Smooth muscle cell of the pulmonary artery (primary cell): ENCODE measurements at places on chromosomes 2 and 18. TPM values are rescaled to one million over a fixed set of nuclear protein-coding genes. Genes with fewer than 3 reads are reported as not detected.

GNLY gene
- 0.07 TPM in 1 of 2 replicates, not detected in the other for total RNA-seq

SCRN3 gene
- 29.6 and 32.9 TPM in 2 replicates for total RNA-seq

MARCHF4 gene
- 3.6 and 8.0 TPM in 2 replicates for total RNA-seq

ZNF396 gene
- 1.9 and 3.5 TPM in 2 replicates for total RNA-seq

TMEM198 gene
- total RNA-seq: 1.3 and 1.4 TPM in 2 replicates

CD8B2 gene
- not detected in 2 replicates for total RNA-seq

MYOM1 gene
- total RNA-seq: 2.5 and 4.3 TPM in 2 replicates

CSRNP3 gene
- total RNA-seq: 1.4 and 2.3 TPM in 2 replicates

PID1 gene
- 35.6 and 48.6 TPM in 2 replicates for total RNA-seq

FAM228A gene
- 0.72 and 3.2 TPM in 2 replicates for total RNA-seq

POTEJ gene
- not detected in 2 replicates for total RNA-seq

RSAD2 gene
- 0.20 and 0.33 TPM in 2 replicates for total RNA-seq

NYAP2 gene
- total RNA-seq: not detected in 2 replicates

B4GALT6 gene
- total RNA-seq: 3.1 and 18.5 TPM in 2 replicates

GRP gene
- total RNA-seq: not detected in 2 replicates

DSEL gene
- total RNA-seq: 53.5 and 78.1 TPM in 2 replicates

CRYGC gene
- total RNA-seq: not detected in 2 replicates

RGPD4 gene
- total RNA-seq: under 0.01 TPM in 1 of 2 replicates, not detected in the other

SPATA3 gene
- not detected in 2 replicates for total RNA-seq

ANKRD30BL gene
- total RNA-seq: not detected in 2 replicates

ABCB11 gene
- under 0.01 and 0.13 TPM in 2 replicates for total RNA-seq

PSMA8 gene
- not detected in 2 replicates for total RNA-seq

SCN3A gene
- total RNA-seq: 0.40 and 0.85 TPM in 2 replicates

TLX2 gene
- not detected in 2 replicates for total RNA-seq

POTEC gene
- total RNA-seq: under 0.01 TPM in 2 replicates

TMEM163 gene
- total RNA-seq: 0.13 and 0.76 TPM in 2 replicates

AFF3 gene
- total RNA-seq: 3.4 and 7.5 TPM in 2 replicates

LRP2 gene
- total RNA-seq: not detected in 2 replicates

C2orf80 gene
- total RNA-seq: not detected in 2 replicates

GPR45 gene
- not detected in 2 replicates for total RNA-seq

CNTNAP5 gene
- not detected in 2 replicates for total RNA-seq

FOXI3 gene
- total RNA-seq: not detected in 2 replicates

GAD1 gene
- total RNA-seq: 0.07 TPM in 1 of 2 replicates, not detected in the other

UGT1A10 gene
- 0.10 and 0.13 TPM in 2 replicates for total RNA-seq

SERPINB13 gene
- total RNA-seq: not detected in 2 replicates

CDH2 gene
- total RNA-seq: 84.8 and 368 TPM in 2 replicates

ARHGAP25 gene
- total RNA-seq: 0.10 and 0.91 TPM in 2 replicates

CREB1 gene
- 45.4 and 49.4 TPM in 2 replicates for total RNA-seq

NEU2 gene
- not detected in 2 replicates for total RNA-seq

GALNT1 gene
- total RNA-seq: 89.1 and 363 TPM in 2 replicates

LOXHD1 gene
- not detected in 2 replicates for total RNA-seq

CD28 gene
- total RNA-seq: not detected in 2 replicates

SPEG gene
- total RNA-seq: 45.7 and 87.2 TPM in 2 replicates

LYG2 gene
- total RNA-seq: not detected in 2 replicates

CROCC2 gene
- total RNA-seq: 0.13 TPM in 1 of 2 replicates, not detected in the other

SPOPL gene
- total RNA-seq: 21.8 and 23.3 TPM in 2 replicates

TRAPPC8 gene
- total RNA-seq: 55.4 and 68.0 TPM in 2 replicates

TCF23 gene
- total RNA-seq: not detected in 2 replicates

MBOAT2 gene
- 51.4 and 53.8 TPM in 2 replicates for total RNA-seq

STARD7 gene
- total RNA-seq: 97.5 and 116 TPM in 2 replicates

HOXD13 gene
- total RNA-seq: not detected in 2 replicates

PCARE gene
- total RNA-seq: not detected in 2 replicates

UPP2 gene
- not detected in 2 replicates for total RNA-seq

HOXD10 gene
- not detected in 2 replicates for total RNA-seq

ANKRD29 gene
- 2.0 and 8.3 TPM in 2 replicates for total RNA-seq

MCEE gene
- 15.1 and 23.0 TPM in 2 replicates for total RNA-seq

TUBA4B gene
- not detected in 2 replicates for total RNA-seq

FEV gene
- total RNA-seq: not detected in 2 replicates
